ENCODE measurements at places on chromosomes 1 and 21. TPM values are rescaled to one million over a fixed set of nuclear protein-coding genes. Genes with fewer than 3 reads are reported as not detected.

BARHL2 gene
- not detected for total RNA-seq

MT1HL1 gene
- not detected for total RNA-seq

GRCh38 chr1:208202333-208202995 is 41.7 kb downstream of the PLXNA2 start:
- DNase-seq: no peak

DNA sequence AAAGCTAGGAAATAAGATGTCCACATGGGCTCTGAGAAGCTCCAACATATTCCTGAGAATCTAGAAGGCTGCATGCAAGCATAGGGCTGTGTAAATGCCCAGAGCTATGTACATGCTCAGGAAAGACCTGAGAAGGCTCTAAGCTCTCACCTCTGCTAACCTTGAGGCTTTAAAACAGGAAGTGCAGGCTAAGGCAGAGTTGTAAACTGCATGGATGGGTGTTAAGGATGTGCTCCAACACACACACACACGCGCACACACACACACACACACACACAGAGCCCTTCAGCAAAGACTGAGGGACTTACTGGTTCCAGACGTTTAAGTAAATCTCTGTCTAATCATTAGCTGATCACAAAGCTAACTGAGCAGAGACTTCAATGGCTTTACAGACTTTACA is 162.9 kb downstream of the TRABD2B start:
- no peak for DNase-seq

DNA sequence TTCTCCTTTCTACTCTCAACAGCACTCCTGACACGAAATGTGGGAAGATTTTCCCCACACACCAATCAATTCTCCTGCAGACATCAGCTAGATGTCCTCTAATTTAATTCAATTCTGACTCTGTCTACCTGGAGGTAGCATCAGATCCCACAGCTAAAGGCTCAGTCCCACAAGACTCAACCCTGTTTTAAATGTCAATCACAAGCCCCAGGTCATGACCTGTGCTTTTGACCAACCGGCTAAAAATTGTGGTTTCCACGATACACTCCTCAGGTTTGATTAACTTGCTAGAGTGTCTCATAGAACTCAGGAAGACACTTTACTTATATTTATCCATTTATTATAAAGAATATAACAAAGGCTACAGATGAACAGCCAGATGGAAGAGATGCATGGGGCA is 27.4 kb downstream of the IL23R start:
- DNase-seq: no peak
